ENCODE measurements at places on chromosomes 6 and 20.

- no peak for DNase-seq
These were observed 155.0 kb upstream of the JARID2 start for GRCh38 chr6:15090745-15091384.

- no peak for DNase-seq
These were observed 120.4 kb downstream of the LRRC1 start for GRCh38 chr6:53915026-53915691.

GRCh38 chr6:30935018-30935417 lies 3.0 kb upstream of the SFTA2 start:
- DNase-seq = no peak

GRCh38 chr20:38336726-38337125 lies 9.6 kb upstream of the LBP start:
- DNase-seq = no peak

DNA sequence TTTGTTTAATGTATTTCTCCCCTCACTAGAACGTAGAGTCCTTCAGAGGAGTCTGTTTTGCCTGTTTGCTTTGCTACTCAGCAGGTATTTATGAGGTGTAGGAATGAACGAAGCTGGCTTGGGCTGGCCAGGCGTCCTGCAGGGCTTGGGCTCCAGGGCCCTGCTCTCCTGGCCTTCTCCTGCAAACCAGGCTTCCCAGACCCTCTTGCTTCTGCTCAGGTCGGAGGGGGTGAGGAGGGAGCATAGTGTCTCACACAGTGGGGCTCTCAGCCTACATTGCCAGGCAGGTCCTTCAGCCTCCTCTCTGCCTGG lies 24.6 kb upstream of the MLN start:
- no peak for DNase-seq

DNA sequence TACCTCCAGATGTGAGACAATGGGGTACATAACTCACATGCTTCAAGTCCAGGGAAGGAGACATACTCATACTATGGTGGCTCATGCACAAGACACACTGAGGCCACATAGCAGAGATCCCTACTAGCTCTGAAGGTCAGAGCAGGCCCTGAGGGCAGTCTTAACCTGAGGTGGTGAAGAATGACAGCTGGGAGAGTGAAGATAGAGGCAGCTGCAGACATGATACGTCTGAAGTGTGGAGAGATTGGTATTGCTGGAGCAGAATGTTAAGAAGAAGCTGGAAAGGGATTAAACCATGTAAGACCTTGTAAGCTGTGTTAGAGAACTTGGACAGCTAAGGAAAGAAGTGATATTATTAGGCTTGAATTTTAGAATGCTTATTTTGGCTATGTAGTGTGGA lies 32.9 kb downstream of the PGM3 start:
- no peak for DNase-seq

DNA sequence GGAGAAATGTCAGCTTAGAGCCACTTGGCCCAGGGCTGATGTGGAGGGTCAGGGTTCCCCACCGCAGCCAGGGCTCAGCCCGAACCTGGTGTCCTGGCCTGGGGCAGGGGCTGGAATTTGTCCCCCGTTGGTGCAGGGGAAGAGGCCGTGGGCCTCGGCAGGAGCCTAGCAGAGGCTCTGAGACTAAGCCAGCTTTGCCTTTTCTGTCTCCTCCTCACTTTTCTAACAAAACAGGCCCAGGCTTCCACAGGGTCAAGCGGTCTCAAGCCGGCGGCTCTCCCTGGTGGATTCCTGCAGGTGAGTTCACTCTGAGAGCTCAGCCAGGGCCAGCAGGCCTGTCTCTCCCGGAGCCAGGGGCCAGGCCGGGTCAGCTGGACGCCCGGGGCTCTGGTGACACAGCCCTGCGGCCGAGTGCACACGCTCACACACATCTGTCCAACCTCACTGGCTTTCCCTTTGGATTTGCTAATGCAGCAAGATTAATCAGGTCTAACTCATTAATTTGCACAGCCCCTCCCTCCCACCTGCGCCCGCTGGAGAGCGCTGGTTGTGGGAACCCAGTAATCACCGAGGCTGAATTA lies 2.9 kb upstream of the CHRNA4 start:
- DNase-seq = no peak

DNA sequence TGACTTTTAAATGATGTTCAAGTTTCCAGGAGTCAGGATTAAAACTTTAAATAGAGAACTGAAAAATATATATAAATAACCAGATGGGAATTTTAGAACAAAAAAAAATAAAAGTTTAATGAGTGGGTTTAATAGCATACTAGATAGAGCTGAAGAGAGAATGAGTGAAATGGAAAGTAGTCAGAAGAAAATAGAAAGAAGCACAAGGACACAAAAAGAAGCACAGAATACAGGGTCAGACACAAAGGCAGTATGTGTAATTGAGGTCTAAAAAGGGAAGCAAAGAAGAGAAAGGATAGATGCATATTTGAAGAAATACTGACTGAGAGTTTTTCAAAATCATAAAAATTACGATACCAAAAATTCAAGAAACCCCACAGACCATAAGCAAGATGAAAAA lies 159.8 kb upstream of the FERMT1 start:
- no peak for DNase-seq

DNA sequence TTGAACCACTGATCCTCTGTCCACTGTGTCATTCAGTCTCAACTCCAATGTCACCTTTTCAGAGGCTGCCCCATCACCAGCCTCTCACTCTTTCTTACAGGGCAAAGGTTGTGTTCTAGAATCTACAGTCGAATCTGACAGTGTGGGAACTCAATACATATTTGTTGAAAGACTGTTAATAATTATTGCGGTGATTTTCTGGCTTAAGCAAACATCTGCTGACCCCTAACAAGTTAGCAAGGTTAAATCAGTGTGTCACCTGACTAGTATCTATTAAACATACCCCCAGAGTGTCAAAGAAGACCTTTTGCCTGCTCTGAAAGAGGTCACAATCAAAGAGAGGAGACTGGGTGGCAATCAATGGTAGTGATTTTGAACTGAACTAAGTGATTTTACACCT lies 41.9 kb downstream of the ELOVL2 start:
- no peak for DNase-seq

DNA sequence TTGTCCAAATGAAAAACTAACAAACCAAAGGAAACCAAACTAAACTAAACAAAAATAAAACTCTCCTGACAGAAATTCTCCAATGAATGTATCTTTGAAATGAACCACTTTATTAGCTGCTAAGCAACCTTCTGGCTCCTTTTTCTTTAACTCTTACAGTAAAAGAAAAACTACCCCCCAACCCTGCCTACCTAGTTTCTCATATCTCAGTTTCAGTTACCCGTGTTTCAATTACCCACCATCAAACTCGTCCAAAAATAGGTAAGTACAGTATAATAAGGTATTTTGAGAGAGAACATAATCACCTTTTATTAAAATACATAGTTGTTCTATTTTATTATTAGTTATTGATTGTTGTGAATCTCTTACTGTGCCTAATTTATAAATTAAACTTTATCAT lies 177.4 kb upstream of the THEMIS start:
- no peak for DNase-seq

DNA sequence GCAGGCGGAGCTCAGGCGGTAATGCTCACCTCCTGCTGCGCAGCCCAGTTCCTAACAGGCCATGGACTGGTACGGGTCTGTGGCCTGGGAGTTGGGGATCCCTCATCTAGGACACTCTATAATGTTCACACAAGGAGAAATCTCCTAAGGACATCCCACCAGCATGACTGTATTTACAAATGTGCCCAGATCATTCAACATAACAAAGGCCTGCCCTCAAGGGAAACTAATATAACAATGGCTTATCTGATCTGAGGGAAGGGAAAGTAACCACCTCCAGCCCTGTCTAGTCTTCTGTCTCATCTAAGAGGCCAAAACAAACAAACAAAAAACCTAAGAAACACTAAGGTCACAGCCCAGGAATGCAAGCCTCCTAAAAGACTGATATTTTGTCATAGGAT lies 232.8 kb downstream of the RNGTT start:
- no peak for DNase-seq

DNA sequence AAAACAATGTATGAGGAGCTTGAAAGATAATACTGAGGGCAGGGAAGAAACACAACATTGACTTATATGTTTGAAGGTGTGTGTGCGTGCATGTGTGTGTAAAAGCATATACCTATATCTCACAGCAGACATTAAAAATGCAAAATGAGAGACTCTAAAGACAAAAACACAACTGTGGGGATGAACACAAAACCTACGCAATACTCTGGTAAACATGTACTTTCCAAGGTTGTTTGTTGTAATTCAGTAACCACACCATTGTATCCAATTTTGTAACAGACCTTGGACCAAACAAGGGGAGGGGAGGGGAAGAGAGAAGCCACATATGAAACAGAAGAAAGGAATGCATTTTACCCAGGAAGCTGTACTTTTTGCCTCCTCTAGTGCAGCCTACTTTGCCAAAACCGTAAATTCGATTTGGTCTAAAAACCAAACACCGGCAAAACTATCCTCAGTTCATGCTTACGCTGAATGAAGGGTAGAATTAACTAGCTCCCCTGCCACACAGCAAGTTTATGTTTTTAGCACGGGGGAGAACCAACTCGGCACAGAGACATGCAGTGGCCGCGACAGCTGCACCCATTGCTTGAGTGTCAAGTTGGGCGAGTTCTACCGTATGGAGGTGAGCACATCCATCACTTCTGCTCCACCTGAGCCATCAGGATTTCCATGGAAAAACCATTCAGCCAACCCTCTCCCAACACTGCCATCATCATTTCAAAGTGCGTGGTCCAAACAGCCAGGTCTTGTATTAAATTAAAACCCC lies 50.0 kb downstream of the CNKSR3 start:
- no peak for DNase-seq

- no peak for DNase-seq
These were observed 22.7 kb upstream of the POU5F1 start for GRCh38 chr6:31193206-31193605.

- no peak for DNase-seq
These were observed 312.2 kb upstream of the SOX4 start for GRCh38 chr6:21281366-21281765.

- no peak for DNase-seq
These were observed 80.8 kb downstream of the PRND start for GRCh38 chr20:4802527-4802926.

GRCh38 chr6:89711801-89712200 lies 73.3 kb upstream of the LYRM2 start:
- DNase-seq = no peak

DNA sequence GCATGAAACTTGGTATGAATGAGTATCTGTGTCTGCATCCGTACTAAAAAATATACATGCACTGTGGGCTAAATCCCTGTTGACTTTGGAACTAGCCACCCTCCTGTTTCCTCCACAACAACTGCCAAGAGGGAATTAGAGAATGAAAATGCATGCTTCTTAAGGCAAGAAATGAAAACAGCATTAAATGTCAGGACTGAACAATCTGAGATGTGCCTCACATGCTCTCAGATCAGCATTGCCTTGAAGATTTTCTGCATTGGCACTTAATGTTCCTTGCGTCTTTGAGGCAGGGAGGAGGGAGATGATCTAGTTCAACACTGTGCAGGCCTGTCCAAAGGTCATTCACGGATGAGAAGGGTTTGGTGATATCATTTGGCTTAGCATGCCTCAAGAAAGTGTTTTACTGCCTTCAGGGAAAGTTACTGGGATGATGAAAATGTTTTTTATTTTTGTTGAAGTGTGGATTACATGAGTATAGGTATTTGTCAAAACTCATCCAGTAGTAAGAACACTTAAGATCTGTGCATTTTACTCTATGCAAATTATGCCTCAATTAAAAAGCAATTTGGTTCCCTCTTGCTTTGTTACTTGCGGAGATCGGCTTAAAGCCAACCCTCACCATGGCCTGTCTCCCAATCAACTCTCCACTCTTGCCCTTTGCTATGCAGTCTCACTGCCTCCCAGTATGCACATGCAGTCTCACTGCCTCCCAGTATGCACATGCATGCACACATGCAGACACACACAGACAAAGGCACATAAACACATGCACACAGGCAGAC lies 47.5 kb upstream of the RIN2 start:
- no peak for DNase-seq

DNA sequence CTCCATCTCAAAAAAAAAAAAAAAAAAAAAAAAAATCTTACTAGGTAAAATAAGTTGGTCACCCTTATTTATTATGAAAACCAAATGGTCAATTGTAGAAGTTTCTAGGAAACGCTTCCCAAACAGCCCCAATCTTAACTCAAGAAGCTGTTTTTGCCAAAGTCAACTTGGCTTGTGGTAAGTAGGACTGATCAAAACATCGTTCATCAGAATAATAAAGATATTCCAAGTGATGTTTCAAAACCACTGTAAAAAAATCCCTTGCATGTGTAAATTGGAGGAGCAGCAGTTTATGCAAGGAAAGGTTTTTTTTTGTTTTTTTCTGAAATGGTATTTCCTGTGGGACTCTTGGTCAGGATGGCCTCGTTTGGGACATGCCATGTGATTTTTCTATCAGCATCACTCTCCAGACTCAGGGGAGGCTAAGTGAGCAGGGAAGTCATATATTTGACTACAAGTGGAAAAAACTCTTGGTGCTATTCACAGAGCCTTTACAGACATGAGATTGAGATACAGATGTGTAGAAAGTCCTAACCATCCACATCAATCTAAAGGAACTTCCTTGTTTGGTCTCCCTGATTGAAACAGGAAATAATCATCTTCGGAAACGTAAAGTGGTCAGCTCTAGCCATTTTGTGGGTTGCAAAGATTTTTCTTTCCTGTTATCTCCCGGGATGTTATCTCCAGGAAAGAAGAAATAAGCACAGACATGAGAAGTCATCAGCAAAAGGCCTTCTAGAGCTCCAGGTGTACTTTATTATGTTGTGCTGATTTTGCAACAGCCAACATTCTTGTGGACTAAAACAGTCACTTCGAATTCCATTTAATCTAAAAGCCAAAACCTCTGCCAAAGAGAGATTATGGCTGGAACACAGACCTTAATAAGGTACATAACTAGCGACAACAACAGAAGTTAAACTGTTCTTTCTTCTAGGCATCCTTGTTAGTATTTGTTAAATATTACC lies 177.8 kb downstream of the EDN1 start:
- DNase-seq = no peak

DNA sequence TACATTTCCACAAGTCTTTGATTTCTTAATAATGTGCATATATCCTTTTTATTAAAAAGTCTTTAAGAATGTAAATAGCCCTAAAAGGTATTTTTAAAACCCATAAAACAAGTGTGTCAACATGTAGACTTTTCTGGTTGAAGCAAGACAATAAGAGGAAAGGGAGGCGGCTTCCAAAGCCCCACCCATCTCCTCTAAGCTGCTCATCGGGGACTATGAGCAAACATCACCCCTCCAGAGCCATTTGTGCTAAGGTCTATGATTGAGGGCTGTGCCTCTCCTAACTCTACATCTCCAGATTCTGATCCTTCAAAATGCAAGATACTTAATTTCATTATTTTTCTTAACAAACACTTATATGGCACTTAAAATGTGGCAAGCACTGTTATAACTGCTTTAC lies 2.5 kb upstream of the NAA20 start:
- no peak for DNase-seq
